ENCODE measurements at places on chromosomes 2 and 18.

DNA sequence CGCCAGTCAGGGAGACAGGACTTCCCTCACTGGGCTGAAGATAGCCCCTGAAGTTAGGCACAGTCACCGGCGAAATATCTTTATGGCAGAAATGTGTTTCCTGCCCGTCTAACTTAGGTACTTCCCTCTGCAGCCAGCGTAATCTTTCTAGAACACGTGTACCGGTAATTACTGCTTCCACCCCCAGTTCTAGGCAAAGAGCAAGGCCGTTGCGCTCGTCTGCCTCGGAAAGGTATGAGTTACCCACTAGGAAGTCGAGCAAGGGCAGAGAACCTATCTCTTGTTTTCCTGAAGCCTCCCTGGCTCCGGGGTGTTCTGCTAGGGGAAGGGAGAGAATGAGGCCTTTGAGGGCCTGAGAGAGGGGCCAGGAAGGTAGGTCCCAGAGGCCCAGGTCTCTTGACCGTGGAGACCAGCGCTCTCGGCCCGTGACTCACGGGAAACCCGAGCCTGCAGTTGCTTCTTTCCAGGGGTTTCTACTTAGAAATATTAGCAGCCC is 70.0 kb downstream of the TWSG1 start:
- peak; percentile 82 for DNase-seq

- DNase-seq = no peak
Measured at GRCh38 chr2:14125624-14126293, 506.8 kb upstream of the LRATD1 start.

GRCh38 chr2:189870381-189871085 is 86.3 kb downstream of the PMS1 start:
- no peak for DNase-seq

DNA sequence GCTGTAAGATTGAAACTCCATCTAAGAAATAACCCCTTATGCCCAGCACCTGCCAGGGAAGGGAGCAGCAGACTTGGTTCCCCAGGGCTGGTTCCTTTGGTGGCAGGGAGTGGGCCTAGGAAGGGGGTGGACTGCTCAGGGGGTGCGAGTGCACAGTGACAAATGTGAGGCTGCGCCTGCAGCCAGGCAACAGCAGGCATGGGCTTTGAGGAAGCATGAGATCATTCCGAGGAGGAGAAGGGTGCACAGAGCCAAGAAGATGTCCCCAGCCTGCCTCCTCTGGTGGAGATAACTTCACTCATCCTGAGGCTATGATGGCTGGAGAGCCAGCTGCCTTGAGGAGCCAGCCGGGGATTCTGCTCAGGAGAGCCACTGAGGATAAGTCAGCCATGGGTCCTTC is 158.0 kb downstream of the CAPN13 start:
- DNase-seq = no peak

- DNase-seq = no peak
Measured at GRCh38 chr18:78459668-78460067, 520.0 kb upstream of the SALL3 start.

Data from kidney capillary endothelial cell (primary cell).